NCI-H1930 (cell line): ENCODE measurements at places on chromosomes 1 and 21.

- no peak for DNase-seq
These were observed 97.5 kb downstream of the SPATA46 start for GRCh38 chr1:162279136-162279498.

DNA sequence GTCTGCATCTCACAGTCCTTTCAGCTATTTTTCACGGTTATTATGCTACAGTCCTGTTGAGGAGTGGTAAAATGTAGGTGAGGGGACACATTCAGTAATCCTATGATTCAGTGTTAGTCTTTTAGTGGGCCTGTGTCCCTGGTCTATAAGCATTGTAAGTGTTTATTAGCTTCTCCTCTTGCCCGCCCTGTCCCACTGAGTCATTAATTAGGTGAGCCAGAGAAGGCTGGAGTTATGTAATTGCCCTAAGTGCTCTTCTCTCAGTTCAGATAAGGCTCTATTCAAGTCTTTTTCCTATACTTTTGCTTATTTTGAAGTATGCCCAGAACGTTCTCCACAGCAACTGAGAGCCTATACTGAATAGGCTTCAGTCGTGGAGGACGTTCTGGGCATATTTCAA is 76.3 kb upstream of the ZRANB2 start:
- no peak for DNase-seq

DNA sequence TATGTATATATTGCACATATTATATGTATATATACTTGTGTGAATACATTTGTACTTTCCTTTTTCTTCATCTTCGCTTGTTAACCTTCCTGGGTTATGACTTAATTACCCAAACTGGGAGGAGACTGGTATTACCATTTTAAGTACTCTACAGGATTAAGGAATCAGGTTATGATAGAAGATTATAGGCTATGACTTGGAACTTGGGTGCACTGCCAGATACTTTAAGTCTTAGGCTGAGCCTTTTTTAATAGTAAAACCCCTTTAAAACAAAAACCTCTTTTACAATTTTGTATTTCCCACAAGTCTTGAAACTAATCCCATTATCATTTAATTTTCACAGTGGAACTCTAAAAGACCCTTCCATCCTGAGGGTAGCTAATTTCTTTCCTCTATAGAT is 6.0 kb downstream of the BRWD1 start:
- no peak for DNase-seq

DNA sequence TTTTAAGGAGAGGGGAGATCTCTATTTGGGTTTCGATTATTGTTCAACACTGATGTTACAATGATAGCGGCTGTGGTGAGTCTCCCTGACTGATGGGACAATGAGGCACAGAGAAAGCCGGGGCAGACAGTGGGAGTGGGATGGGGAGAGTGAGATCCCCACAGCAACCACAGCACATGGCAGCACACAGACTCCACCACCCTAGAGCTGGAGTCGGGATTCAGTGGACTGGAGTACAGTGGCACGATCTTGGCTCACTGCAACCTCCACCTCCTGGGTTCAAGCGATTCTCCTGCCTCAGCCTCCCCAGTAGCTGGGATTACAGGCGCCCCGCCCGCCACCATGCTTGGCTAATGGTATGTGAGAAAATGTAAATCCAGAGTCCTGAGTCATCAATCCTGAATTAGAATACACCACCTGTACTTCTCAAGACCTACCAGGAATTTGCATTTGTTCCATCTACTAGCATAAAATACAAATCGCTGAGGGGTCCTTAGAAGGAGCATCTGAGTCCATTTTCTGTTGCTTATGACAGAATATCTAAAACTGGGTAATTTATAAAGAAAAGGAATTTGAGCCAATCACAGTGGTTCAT is 125.8 kb downstream of the TOMM20 start:
- DNase-seq: no peak

DNA sequence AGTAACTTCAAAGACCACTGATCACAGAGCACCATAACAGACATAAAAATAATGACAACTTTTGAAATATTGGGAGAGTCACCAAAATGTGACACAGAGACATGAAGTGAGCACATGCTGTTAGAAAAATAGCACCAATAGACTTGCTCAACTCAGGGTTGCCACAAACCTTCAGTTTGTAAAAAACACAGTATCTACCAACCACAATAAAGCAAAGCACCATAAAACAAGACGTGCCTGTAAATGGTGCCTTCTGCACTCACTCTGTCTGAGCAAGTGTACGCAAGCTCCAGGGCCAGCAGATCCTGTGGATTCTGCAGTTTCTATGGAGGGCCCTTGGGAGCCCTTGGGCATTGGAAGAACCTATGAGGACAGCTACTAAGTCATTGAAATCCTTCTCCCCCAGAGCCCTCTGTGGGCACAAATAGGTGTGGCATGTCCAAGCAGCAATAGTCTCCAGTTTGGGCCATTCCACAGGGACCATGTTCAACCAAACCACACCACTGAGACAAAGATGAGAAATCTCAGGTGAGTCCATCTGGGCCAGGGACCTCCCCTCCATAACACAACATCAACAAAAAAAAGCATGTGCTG is 116.9 kb upstream of the RAB4A start:
- no peak for DNase-seq

GRCh38 chr1:109114342-109114674 is 393 bp downstream of the ELAPOR1 start:
- no peak for DNase-seq

DNA sequence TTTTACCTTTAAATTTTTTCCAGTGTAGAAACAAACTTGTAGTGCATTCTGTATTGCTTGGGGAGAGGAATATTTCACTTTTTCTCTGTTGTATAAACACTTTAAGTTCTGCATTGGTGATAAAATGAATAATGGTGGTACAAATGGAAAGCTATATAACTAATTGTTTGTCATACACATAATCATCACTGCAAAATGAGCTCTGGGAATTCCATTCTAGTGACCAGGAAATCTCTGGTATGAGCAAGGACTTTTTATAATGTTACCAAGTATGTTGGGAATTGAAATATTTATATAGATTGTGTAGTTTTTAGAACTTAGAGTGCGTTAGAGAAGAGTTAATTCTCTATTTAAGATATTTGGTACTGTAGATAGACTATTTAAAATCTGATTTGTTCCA is 5.0 kb upstream of the FMN2 start:
- no peak for DNase-seq

DNA sequence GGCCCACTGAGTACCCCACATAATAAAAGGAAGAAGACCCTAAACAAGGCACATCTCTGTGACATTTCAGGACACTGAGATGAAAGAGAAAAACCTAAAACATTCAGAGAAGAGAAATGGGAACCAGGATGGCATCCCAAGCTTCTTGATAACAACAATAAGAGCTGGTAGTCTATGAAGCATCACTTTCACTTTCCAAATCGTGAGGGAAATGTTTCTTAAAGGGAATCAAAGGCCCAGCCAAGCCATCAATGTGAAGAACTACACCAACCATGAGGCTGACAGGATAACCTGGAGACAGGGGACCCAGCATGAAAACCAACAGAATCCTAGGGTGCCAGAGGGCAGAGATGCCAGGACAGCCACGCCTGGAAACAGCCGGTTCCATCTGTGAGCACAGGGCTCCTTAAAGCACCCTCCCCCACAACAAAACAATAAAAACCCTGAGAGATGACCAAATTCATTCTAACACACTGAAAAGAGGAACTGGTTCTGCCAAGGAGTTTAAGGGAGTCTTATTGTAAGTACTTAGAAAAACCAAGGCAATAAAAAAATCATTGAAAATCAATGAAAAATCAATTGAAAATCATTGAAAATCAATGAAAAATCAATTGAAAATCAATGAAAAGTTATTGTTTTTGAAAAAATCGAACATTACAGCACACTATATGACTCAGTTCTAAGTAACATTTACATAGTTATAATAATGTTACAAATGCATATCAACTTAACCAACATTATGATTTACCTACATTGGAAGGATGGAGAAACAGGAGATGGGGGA is 141.5 kb upstream of the ERG start:
- no peak for DNase-seq

DNA sequence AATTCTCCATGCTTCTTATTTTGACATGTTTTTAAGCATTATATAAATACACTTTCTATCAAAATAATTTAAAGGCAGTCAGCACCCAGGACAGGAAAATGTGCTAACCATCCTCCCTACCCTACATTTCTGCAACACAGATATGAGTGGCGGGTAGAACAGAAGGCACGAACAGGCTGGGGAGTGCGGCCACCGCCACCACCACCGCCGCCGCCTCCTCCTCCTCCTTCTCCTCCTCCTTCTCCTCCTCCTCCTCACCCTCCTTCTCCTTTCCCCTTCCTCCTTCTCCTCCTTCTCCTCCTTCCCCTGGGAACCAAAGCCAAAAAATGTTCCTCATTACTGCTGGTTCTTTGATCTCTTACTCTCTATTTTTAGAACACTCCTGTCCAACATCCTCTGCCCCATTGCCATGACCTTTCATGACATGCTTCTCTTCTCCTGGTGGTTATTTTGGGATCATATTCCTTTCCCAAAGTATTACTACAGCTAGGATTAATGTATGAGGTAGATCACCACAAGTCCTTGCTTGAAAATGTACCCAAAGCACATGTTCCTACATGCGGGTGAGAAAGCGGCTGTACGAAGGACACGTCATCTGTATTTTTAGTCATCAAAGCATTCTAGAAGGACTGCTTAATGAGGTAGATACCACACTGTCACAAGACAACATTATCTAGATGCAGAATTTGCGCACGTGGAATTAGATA is 24.5 kb upstream of the CCN1 start:
- no peak for DNase-seq

DNA sequence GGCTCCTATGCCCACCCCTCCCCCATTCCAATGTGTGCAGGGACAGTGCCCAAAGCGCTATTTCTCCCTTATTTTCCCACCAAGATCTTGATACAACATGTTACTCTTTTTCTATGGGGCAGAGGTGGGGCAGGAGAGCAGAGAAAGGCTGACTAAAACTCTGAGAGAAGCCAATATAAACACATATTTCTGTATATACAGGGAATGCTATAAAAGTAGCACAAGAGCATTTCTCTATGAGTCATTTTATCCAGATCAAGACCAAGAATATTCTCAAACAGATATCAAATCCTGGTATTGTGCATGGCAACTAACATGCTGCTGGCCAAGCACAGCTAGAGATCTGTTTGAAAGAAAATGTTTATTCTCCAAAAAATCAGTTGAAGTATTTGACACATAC is 7.3 kb downstream of the WDR26 start:
- no peak for DNase-seq

GRCh38 chr1:35499231-35499630 is 58.0 kb downstream of the KIAA0319L start:
- no peak for DNase-seq

DNA sequence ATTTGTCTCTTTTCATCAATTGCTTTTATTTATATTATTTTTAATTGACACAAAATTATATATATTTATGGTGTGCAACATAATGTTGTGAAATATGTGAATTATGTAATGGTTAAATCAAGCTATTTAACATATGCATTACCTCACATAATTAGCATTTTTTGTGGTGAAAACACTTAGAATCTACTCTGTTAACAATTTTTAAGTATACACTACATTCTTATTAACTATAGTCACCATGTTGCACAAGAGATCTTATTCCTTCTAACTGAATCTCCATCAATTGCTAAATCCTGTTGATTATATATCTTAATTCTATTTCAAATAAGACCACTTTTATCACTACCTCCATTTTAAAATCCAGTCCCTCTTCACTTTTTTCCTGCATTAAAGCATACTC is 42.5 kb downstream of the PLPPR5 start:
- DNase-seq: no peak

DNA sequence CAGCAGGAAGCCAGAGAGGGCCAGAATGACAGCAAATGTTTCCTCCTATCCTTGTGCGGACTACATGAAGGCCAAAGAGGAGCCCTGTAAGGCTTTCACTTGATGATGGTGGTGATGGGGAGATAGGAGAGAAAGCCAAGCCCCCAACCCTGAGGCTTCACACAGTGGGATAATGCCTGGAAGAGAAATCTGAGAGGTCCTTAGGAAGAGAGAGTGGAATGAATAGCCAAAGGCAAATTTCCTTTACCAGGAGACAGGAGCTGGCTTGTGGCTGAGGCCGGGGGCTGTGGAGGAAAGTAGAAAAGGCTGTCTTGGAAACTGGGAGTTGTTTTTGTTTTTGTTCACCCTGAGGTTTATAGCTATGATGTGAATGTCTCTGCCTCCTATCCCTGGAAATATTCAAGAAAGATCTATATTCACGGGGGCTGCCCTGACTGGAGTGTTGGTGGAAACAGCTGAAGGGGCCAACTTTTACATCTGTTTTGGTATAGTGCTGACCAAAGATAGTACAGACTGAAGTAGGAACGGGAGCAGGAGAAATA is 13.0 kb upstream of the RNF19B start:
- no peak for DNase-seq

- no peak for DNase-seq
These were observed 130.4 kb downstream of the DYRK1A start for GRCh38 chr21:37496972-37497371.

GRCh38 chr1:237411621-237412020 is 369.6 kb downstream of the RYR2 start:
- DNase-seq: no peak

GRCh38 chr1:170301596-170301995 is 155.8 kb downstream of the NTMT2 start:
- no peak for DNase-seq

DNA sequence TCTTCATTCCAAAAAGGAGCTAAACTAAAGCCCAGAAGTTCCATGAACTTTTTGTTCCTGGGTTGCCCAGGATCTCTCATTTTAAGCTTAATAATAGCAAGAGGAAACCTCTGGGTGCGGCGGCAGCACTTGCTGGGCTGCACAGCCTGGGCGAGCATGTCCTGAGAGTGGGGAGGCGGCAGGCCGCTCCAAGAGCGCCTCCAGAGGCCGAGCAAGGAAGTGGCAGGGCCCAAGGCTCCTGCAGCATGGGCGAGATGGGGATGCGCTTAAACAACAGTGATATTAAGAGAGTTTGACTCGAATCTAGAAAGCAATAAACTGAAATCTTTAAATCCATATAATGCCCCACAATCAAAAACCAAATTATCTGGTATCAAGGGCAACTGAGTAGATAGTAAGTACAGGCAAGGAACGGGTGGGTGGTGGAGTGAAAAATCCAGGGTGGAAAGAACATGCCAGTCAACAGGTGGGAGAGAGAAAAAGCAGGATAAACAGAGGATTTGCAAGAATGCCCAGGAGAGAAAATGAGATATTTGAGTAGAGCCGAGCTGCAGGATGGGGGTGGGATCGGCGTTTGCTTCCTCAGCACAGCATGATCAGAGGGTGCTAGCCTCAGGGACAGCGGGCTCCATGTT is 14.1 kb upstream of the TNR start:
- DNase-seq: no peak

- no peak for DNase-seq
These were observed 43.6 kb downstream of the ALG6 start for GRCh38 chr1:63411066-63411465.

DNA sequence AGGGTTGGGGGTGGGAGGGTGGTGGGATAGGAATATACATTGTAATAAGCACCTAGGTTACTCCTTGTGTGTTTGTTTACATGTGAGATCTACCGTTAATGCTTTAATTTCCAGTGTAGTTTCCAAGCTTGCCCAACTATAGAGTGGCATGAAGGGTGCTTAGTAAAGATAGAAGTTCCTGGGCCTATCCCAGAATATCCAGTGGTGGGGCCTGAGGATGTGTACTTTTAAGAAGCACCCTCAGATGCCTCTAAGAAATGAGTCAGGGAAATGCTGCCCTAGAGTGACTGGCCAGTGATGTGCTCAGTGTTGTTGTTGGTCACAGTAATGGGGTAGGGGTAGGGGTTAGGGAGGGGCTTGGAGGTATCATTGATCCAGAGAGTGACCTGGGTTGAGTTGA is 141.3 kb downstream of the TSEN15 start:
- no peak for DNase-seq

- DNase-seq: no peak
These were observed 78.1 kb downstream of the DHRS3 start for GRCh38 chr1:12539705-12540579.
